Activated CD4-positive, CD25-positive, alpha-beta regulatory T cell treated with anti-CD3 and anti-CD28 coated beads, Interleukin-2, amount 50 U/mL, for 72 hours (primary cell): ENCODE measurements at places on chromosomes 1 and 21.

GRCh38 chr1:241551759-241552638 lies 19.8 kb downstream of the KMO start:
- DNase-seq = peak; percentile 33

DNA sequence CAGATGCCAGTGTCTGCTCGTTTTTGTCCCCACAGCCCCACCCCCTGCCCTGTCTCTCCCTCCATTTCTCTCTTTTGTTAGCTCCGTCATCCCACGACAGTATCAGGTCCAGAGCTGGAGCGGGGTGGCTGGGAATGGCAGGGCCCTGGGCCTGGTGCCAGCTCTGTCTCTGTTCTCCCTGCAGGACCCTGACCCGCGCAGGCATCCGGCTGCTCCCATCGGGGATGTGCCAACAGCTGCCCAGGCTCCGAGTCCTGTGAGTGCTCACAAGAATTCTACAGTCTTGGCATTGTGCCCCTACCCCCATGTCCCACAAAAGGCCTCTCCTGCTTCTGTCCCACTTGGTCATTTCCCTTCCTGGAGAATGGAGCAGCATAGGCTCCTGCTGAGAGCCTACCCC lies 37.4 kb downstream of the UBE2T start:
- DNase-seq = no peak

- no peak for DNase-seq
Observed at GRCh38 chr1:229035748-229036082, 235.2 kb upstream of the RAB4A start.

DNA sequence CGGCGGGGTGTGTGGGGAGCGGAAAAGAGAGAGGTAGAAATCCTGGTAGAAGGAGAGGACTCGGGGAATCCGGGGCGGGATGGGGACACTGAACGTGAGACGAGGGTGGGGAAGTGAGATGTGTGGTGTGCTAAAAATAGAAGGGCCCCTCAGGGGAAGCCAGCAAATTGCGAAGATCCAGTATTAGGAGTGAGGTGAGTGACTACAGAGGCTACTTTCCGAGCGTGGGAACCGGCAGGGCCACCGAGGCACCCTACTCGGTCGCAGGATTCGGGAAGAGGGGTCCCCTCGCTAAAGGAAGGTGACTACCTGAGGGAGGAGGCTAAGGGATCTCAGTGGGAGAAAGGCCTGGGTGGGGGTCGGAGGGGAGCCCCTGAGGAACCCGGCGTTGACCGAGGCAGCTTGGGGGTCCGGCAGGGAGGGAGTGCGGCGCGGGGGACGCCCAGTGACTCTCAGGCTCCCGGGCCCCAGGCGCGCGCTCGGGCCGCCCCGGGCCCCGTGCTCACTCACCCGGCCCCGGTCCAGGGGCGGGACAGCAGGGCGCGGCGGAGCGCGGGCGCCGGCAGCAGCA lies 318 bp downstream of the ALDH4A1 start:
- no peak for DNase-seq

GRCh38 chr1:235767795-235768194 lies 98.9 kb downstream of the LYST start:
- DNase-seq = no peak

DNA sequence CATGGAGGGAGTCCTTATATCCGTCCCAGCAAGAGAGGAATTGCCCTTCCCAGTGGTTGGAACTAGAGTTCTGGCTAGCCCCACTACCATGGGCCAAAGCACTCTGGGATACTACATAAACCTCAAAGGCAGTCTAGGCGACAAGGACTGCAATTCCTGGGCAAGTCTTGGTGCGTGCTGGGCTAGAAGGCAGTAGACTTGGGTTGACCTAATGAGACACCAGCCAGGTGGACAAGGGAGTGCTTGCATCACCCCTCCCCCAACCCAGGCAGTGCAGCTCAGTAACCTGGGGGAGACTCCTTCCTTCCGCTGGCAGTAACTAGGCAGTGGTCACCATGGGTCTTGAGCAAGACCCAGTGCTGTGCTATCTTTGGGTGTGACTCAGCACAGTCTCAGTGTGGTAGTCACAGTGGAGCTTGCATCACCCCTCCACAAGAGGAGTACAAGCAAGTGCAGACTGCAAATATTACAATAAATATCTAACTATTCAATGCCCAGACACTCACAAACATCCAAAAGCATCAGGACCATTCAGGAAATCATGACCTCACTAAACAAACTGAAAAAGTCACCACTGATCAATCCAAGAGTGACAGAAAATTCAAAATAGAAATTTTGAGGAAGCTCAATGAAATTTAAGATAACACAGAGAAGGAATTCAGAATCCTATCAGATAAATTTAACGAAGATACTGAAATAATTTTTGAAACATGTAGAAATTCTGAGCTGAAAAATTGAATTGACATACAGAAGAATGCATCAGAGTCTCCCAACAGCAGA lies 84.7 kb upstream of the LYPLAL1 start:
- DNase-seq = no peak

DNA sequence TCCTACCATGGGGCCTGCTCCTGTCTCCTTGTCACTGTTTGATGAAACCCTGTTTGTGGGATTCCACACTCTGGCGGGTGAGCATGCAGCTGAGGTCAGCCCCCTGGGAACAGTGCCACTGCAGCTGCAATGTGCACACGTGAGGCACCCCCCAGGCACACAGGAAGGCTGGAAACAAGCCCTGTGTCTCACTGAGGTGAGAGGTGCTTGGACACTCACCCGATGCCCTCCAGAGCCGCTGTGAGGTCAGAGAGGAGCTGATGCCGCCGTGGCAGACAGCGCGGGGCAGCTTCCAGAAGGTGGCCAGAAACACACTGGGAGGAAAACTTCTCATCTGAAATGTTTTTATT lies 49.7 kb downstream of the SLX9 start:
- DNase-seq = no peak

DNA sequence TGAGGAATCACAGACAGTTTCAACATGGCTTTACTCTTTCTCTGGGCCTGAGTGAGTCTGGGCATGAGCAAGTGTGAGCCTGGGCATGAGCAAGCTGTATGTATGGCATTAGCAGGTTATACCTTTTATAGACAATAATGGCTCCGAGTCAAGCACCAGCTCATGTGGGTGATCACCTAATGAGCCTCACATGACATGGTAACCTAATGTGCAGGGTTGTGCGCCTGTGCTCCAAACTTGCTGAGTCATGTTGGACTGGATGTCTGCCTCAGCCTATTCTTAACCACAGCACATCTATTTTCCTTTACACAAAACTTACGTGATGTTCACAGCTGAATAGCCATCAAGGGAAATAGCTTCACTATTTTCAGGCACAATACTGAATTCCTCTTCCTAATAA lies 236.2 kb upstream of the NRIP1 start:
- DNase-seq = no peak

GRCh38 chr1:206551986-206552326 lies 44.6 kb downstream of the RASSF5 start:
- DNase-seq = peak; percentile 68

DNA sequence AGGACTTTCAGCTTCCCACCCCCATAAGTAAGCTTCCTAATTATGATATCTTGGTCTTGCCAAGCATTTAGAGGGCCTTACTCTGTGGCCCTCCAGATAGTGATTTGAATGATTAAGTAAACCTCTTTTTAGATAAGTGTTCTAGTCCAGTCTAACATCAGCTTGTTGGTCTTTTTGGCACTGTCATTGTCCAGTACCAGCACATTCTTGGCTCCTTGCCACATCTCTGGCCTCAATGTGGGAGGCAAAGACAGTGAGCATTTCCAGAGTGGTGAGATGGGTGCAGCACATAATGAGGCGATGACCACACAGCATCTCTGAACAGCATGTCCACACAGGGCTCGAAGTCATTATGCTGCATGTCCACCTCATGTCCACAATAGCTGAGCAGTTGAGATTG lies 6.1 kb downstream of the CAPZA1 start:
- no peak for DNase-seq

DNA sequence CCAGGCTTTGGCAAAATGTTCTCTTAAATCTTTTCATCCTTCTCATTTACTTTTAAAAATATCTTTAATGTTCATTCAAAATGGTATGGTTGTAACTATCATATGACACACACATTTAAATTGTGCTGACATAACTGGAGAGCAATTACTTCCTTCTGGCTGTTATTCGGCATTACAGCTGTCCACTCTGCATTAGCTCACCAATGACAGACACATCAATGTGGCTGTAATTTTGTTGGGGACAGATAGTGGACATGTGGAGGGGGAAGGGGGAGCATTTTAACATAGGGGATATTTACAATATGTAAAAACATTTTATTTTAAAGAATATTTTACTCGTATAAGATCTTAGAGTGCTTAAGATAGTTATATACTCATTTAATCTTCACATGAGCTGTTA lies 319.8 kb downstream of the HMCN1 start:
- no peak for DNase-seq

DNA sequence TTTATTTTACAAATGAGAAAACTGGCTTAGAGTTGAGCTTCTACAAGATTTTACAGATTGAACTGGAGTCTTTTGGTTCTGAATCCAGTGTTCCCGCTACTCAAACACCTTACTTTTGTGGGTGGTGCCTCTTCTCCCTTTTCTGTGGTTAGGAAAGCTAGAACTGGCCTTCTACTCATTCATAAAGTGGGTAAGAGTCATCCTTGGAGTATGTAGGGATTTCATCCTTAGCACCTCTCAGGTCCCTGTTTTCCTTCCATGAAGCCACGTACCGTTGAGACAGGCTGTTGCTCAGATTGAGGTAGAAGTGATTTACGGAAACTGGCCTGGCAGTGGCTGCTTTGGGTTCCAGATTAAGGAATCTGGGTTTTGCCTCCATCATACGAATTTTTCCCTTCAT lies 35.8 kb downstream of the WNT4 start:
- DNase-seq = no peak

- DNase-seq = no peak
Observed at GRCh38 chr1:17013491-17014320, 2.0 kb upstream of the ATP13A2 start.

GRCh38 chr1:235851939-235852338 lies 14.8 kb downstream of the LYST start:
- DNase-seq = no peak

DNA sequence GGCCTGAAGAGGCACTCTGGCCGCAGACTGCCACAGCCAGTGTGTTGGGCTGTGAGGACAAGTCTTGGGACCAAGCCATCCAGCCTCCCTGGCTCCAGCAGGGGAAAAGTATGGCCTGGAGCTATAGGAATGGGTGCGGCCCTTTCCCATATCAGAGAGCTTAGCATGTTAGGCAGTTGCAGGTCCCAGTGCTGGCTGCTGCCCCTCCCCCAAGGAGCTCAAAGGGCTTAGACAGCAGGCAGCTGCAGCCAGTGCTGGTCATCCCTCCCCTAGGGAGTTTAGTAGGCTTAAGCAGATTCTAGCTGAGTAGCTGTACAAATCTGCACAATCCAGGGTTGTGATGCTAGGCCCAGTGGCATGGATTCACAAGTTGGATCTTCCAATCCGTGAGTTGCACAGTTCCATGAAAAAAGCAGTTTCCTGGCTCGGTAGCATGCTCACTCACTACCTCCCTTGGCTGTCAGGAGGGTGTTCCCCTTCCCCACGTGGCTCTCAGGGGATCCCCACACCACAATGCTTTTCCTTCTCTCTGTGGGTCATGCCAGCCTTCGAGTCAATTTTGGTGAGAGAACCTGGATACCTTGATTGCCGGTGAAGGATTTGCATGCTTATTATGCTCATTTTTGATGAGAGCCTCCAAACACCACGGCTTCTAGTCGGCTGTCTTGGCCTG lies 1490.8 kb downstream of the BRINP3 start:
- no peak for DNase-seq

GRCh38 chr1:78348496-78349284 lies 142.1 kb upstream of the PTGFR start:
- no peak for DNase-seq

- no peak for DNase-seq
Observed at GRCh38 chr1:36913016-36913415, 121.3 kb downstream of the GRIK3 start.

GRCh38 chr21:32391755-32392154 lies 1.1 kb downstream of the URB1 start:
- no peak for DNase-seq

- DNase-seq = no peak
Observed at GRCh38 chr1:151402764-151403163, 3.4 kb downstream of the PSMB4 start.

- DNase-seq = no peak
Observed at GRCh38 chr1:21896652-21897532, 40.2 kb downstream of the HSPG2 start.

DNA sequence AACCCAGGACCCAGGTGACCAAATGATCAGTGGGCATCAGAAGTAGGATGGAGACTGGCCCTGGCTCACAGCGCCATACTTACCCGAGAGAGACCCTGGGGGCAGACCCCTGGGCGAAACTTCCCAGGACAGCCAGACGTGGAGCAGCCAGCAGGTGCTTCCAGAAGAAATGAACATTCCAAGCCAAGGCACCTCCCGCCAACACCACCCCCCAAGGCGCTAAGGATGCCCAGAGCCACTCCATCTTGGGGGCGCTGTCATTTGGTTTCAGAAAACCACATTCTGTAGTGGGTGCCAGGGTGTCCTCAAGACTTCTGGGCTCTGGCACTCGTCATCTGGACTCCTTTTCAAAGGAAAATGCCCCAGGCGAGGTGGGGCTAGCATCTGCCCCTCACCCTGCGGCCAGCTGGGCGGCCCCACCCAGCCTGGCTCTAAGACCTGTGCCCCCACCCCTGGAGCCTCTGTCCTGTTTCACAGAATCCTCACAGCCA lies 98.8 kb downstream of the RIPK4 start:
- no peak for DNase-seq

DNA sequence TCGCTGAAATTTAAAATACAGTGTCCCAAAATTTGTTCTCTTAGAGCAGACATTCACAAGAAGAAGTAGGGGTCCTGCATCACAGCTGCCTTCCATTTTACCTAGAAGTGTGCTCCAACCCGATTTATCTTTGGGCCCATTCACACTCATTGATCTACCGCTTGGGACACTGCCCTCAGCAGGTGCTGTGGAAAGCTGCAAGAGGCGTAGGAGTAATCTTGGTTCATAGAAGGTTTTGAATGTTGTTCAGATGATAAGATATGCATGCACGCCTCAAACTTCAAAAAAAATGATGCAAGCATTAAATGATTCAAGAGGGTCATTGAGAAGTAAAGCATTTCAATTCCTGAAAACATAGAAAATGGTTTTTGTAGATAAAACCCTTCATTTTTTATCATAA lies 18.6 kb upstream of the C1orf105 start:
- DNase-seq = no peak

GRCh38 chr1:225447650-225448089 lies 19.8 kb upstream of the LBR start:
- no peak for DNase-seq

DNA sequence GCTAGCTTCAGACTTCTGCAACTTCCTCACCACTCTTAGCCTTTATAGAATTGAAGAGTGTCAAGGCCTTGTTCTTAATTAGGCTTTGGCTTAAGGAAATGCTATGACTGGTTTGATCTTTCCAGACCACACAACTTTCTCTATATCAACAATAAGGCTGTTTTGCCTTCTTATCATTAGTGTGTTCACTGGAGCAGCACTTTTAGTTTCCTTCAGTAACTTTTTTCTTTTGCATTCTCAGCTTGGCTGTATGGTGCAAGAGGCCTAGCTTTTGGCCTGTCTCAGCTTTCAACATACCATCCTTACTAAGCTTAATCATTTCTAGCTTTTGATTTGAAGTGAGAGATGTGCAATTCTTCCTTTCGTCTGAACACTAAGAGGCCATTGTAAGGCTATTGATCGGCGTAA lies 8.6 kb downstream of the PRKACB start:
- DNase-seq = no peak
